ENCODE measurements at places on chromosomes 2 and 18. TPM values are rescaled to one million over a fixed set of nuclear protein-coding genes. Genes with fewer than 3 reads are reported as not detected.

The GPR35 gene
- 0.65 TPM for total RNA-seq

The LRRC30 gene
- total RNA-seq: not detected

The LINC00305 gene
- not detected for total RNA-seq

The TCF23 gene
- under 0.01 TPM for total RNA-seq

The CRYBA2 gene
- not detected for total RNA-seq

The AFF3 gene
- total RNA-seq: 6.1 TPM

The EVX2 gene
- total RNA-seq: not detected

The HJURP gene
- total RNA-seq: 18.8 TPM
